ENCODE measurements at places on chromosomes 7 and 10.
A peak's percentile ranks its signal among the peaks of the same experiment; 100 is the strongest.

DNA sequence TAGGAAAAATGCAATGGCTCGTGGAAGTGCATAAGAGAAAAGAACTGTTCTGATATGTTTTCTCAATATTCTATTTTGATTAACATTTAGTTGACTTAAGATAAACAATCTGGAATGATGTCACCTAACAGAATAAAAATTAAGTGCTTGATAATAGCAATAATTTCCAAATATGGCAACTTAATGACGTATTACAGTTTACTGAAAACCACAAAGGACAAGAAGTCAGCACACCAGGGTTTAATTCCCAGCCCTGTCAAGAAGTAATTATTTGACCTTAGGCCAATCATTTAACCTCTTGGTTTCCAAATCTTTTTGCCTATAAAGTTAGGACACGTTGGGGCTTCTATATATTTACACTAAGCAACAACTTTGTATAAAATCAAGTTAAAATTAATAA is 95.7 kb downstream of the CABCOCO1 start:
- DNase-seq = no peak

DNA sequence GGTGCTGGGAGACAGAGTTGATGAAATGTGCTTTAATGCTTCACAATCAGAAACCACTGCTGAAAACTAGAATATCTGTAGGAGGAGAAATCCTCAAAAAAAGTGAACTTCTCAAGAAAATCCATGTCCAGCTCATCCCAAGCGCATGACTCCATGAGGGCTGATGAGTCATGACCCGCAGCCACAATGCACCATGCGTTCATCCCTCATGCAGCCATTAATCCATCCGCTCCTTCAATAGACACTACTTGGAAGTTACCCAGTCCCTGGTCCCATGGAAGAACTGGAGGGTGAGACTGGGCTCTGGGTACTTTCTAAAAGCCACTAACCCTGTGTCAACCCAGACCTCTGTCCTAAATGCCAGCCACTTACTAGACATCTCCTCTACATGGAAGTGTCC is 24.4 kb downstream of the TMEM273 start:
- no peak for DNase-seq

DNA sequence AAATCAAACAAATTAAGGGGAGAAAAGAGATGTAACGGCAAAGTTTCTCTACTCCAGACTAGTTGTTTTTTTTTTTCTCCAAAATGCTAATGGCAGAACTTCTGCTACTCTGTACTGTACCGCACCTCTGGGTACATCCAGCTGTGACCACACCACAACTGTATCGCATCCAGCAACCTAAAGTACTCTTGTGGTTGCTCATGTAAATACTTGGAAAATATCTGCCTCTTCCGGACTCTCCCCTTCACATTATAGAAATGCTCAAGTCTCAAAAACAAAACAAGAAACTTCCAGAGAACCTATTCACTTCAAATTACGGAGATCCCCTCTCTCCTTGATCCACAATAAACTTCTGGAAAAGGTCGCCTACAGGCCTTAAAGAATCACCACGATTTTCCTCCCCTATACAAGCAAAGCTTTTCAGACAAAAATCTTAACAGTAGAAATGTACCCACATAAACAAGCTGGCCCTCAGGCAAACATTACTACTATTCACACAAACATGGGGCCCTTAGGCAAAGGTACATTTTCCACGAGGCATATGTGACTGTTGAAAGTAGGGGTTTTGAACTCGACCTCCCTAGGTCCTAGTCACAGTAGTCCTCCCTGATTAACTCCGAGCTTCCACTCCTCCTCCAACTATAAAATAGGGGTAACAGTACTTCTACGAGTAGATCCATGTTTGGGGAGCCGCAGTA is 222.9 kb upstream of the MKLN1 start:
- DNase-seq = no peak

- DNase-seq = no peak
These were observed 259.8 kb downstream of the GLI3 start for GRCh38 chr7:41977151-41977651.

DNA sequence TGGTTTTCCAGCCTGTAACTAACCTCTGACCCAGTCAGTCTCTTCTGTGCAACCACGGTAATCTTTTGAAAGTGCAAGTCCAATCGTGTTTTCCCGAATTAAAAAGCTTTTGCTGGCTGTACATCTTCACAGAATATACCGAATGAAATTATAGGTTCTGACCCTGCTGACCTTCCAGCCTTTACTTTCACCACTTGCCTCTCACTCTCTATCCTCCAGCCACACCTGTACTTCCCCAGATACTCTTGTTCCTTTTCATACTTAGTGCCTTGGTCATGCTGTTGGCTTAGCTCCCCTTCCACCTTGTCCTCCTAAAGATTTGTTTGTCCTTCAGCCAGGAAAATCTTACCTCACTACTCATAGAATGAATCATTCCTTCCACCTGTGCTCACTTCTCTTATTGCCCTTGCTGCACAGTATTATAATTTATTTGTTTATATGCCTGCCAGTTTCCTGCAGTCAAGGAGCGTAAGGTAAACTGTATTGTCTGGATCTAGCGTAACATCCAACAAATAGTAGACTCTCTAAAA is 2.3 kb upstream of the PNPLA8 start:
- DNase-seq = no peak

- no peak for DNase-seq
These were observed 161.8 kb upstream of the CACNA2D1 start for GRCh38 chr7:82605247-82605864.

DNA sequence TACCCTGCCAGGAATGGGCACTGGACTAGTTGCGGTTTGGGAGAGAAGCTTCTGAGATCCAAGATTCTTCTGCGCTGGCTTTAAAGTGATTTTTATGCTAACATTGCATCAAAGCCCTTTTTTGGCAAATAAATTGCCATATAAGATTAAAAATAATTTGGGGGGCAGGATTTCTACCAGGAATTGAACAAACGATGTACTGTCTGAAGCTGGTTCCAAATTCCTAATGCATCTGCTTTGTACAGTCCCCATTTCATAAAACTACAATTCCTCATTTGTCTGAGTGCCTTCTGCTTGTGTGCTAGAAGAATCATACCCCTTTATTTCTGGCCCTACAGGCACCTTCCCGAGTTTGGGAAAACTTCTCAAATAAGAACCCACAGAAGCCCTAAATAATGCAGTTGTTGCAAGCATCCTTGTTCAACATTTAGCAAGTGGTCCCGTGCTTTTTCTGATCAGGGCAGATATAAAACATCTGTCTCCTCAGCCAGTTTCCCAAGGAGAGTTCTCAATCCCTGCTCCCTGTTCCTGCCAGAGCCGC is 349.7 kb downstream of the PTEN start:
- no peak for DNase-seq

DNA sequence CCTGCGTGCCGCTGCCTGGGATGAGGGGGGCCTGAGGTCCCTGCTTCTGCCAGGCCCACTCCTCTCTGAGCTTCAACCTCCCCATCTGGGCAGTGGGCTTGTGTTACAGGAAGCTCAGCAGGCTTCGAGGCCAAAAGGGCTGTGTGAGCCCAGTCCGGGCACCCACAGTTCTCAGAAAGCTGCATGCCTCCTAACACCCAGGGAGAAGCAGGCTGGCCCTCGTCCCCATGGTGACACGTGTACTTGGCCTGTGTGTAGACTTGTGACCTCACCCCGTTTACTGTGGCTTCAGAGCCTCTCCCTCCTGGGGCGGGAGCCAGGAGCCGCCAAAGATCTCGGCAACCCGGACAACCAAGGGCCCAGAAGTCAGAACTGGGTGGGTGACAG is 2.2 kb upstream of the GRIFIN start:
- DNase-seq = no peak

DNA sequence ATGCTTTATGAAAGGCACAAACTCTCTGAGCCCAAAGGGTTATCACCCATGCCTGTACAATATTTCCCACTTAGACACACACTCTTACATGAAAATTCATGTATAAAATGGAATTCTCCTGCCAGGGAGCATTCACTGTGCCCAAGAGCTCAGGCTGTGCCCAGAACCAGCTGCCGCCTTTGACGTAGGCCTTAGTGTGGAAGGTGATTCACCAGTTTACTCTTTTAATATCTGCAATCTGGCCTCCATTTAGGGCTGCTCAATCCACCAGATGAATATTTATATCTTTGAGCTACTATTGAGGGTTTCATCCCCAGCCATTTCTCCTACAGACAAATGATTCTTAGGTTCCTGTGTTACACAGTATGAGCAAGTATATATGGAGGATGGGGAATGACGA is 849.7 kb downstream of the CNTNAP2 start:
- no peak for DNase-seq

- peak; percentile 63 for DNase-seq
These were observed 26.5 kb upstream of the CCDC126 start for GRCh38 chr7:23570592-23571200.

DNA sequence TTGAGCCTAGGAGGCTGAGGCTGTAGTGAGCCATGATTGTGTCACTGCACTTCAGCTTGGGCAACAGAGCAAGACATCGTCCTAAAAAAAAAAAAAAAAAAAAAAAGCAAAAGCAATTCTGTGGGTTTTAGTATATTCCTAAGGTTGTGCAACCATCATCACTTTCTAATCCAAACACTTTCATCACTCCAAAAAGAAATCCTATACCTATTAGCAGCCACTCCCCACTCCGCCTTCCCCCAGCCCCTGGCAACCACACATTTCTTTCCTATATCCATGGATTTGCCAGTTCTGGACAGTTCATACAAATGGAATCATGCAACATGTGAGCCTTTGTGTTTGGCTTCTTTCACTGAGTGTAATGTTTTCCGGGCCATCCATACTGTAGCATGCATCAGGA is 20.4 kb downstream of the ZAN start:
- no peak for DNase-seq

- no peak for DNase-seq
These were observed 149.8 kb downstream of the DOCK4 start for GRCh38 chr7:112056409-112056808.

GRCh38 chr10:49502358-49502757 is 36.6 kb downstream of the ERCC6 start:
- DNase-seq = no peak

- no peak for DNase-seq
These were observed 982 bp downstream of the PGAM1 start for GRCh38 chr10:97426776-97427570.

- DNase-seq = no peak
These were observed 88.0 kb upstream of the CTTNBP2 start for GRCh38 chr7:117961235-117961634.

DNA sequence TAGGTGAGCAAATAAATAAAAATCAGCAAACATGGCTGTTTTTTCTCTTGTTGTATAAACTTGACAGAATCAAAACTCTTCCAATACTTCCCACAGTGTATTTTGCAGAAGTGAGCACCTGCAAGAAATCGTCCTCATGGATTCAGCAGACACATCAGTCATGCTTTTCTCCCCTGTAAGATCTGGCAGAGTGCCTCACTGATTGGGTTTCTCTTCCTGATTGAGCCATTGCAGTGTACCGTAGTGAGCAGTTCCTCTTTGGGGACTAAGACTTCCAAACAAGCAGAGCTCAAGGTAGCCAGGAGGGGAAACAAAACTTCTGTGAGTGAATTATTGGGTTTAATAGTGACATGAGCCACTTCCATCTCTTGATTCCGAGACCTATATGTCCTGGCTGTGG is 2.2 kb upstream of the CCDC3 start:
- DNase-seq = no peak

GRCh38 chr7:144384555-144385245 is 18.8 kb downstream of the NOBOX start:
- DNase-seq = peak; percentile 18

DNA sequence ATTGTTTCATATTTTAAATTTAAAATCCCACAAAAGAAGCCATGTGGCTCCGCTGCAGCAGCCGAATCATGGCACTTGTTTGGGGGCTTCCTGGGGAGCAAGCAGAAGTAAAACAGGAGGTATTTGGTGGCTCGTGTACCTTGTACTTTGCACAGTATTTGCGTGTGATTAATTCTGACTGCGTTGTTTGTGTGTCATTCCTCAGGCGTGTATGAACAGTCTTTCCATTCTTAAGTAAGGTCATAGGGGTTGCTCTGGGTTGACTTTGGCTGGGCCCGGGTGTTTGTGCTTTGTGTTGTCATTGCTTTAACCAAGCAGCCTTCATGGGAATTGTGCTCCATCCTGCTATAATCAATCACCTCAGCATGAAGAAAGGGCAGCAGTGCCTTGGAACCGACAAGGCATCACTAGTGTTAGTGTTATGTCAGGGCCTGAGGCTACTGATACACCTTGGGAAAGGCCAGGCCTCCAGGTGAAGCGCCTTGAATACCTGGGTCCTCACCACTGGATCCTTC is 182.4 kb downstream of the ARHGAP21 start:
- DNase-seq = no peak

GRCh38 chr10:6062101-6062771 is at the start of gene IL2RA:
Gene IL2RA (minus strand): TSS chr10:6062367. CDS start chr10:6062151, 216 bp downstream.
- peak; percentile 57 for DNase-seq

GRCh38 chr10:14052931-14053330 is 277.8 kb downstream of the FRMD4A start:
- DNase-seq = no peak

DNA sequence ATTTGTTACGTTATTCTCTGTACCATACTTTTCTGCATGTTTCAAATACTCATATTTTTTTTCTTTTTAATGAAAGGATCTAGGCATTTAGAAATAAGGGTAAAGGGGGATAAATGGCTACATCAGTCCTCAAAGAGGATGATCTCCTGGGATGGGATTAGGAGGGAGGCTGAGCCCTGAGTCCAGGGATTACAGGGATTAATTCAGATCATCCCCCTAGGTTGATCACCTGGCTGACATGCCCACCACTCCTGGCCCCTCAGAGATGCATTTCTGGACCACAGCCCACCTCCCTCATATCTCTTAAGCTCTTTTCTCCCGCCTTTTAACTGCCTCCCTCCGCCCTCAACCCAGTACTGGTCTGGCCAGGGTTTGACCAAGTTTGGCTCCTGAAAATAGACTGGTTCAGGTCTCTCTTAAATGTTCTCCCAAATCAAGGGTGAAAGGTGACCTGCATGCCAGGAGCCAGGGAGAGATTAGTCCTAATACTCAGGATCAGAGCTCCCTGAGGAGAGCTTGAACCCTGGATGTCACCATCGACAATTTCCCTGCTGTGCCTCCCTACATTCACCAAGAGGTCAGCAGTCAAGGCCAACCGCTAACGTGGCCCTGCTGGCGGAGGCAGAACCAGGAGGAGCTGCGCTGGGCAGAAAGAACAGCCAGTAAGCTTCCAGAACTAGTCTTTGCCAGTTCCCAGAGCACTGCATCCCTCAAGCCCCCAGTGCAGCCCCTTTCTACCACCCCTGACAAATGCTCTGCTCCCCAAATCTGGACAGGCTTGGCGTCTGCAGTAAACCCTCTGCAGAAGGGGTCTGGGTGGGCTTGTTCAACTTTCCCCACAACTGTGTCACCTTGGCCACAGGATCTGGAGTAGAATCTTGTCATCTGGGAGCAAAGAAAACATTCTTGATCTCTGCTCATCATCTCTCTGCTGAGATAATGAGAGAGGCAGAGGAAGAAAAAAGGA is 3.0 kb upstream of the CCDC136 start:
- no peak for DNase-seq
